Memory B cell (primary cell): ENCODE measurements at places on chromosomes 4 and X.

- DNase-seq = no peak
Measured at GRCh38 chrX:153440556-153441135, 5.2 kb downstream of the TREX2 start.

- no peak for DNase-seq
Measured at GRCh38 chr4:114673306-114673705, 74.7 kb downstream of the UGT8 start.

DNA sequence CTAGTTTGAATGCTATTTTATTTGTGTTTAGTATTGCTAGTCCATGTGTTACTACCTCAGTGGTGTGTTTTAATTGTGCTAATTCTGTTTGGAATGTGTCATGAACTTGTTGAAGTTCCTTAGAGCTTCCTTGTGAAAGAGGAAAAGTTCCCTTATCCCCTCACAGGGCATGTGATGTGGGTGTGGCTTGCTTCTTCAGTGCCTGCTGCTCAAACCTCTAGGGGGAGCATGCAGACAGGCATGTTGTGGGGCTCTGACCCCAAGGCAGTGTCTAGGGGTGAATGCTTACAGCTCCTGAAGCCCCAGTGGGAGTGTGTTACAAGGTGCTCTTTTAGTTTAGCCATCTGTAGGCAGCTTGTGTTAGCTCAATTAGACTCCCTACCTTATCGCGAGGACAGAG lies 86.5 kb downstream of the MAGED4 start:
- no peak for DNase-seq

GRCh38 chr4:122715221-122715620 lies 17.3 kb upstream of the BBS12 start:
- no peak for DNase-seq

- no peak for DNase-seq
Measured at GRCh38 chr4:20351360-20352162, 99.9 kb downstream of the SLIT2 start.

- DNase-seq = no peak
Measured at GRCh38 chrX:110951472-110952269, 144.3 kb upstream of the PAK3 start.
